ENCODE measurements at places on chromosomes 7 and 10.
A peak's percentile ranks its signal among the peaks of the same experiment; 100 is the strongest.

- H3K27ac ChIP-seq, result no peak overlapping the region
- no peaks in the 10 kb centered on the region for H3K36me3 ChIP-seq
- H3K27me3 ChIP-seq, result peaks cover 3% of the 10 kb centered on the region
- peaks cover 9% of the 10 kb centered on the region for H3K4me1 ChIP-seq
- no peak overlapping the region for H3K4me3 ChIP-seq
Observed at GRCh38 chr10:22853906-22854447, 73.9 kb upstream of the ARMC3 start.

GRCh38 chr10:110834629-110835301 is 37.0 kb upstream of the PDCD4 start:
- no peak overlapping the region for H3K27ac ChIP-seq
- H3K36me3 ChIP-seq, result no peaks in the 10 kb centered on the region
- no peaks in the 10 kb centered on the region for H3K27me3 ChIP-seq
- no peak overlapping the region for H3K4me3 ChIP-seq
- DNase-seq, result no peak

DNA sequence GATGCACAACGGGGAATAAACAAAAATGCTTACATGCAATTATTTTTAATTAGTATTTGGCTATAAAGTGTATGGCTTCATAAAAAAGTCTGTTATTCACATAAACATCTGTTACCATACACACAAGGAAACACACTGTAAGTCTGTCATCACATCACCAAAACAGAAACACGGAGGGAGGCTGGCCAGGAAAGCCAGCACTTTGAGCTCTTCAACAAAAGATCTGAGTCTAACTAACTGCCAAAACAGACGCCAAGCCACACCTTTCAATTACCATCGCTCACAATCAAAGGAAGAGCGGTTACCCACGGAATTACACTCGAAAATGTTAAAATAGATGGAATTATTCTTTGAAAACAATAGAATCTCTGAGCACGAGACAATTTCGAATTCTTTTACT is 49.2 kb upstream of the MGMT start:
- DNase-seq, result no peak
- H3K27me3 ChIP-seq, result peaks cover 5% of the 10 kb centered on the region
- H3K36me3 ChIP-seq, result no peaks in the 10 kb centered on the region
- no peaks in the 10 kb centered on the region for H3K4me1 ChIP-seq

DNA sequence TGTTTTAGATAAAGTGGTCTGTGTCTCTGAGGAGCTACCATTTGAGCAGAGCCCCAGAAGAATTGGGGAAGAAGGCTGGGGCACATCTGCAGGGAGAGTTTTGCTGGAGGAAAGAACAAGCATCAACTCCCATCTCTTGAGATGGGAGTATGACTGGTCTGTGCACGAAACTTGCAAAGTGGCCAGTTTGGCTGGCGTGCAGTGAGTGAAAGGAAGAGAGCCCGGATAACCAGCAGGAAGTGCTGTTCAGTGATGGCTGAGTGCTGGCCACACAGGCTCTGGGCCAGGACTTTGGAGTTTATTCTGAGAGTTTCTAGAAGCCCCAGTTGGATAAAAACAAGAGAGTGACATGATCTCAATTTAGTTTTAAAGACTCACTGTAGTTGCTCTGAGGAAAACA is 34.4 kb upstream of the SVIL start:
- H3K4me3 ChIP-seq, result no peak overlapping the region
- H3K36me3 ChIP-seq, result peaks cover 4% of the 10 kb centered on the region
- H3K27ac ChIP-seq, result no peak overlapping the region
- no peaks in the 10 kb centered on the region for H3K4me1 ChIP-seq
- no peaks in the 10 kb centered on the region for H3K27me3 ChIP-seq

DNA sequence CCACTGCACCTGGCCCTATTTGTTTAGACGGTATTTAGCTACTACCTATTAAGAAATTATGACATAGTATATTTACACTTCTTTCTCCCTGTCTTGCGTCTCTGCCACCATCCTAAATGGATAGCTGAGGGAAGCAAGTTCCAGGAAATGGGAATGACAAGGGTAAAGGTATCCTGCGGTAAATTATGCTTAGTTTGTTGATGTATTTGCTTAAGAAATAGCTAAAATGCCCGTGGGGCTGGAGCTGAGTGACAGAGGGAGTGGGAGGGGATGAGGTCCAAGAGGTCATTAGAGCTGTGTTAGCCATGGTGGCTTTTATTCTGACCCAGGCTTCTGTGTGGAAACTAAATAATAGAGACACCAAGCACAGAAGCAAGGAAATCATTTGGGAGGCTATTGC is 29.0 kb upstream of the UBE2D1 start:
- H3K27ac ChIP-seq, result no peak overlapping the region
- H3K27me3 ChIP-seq, result peaks cover 14% of the 10 kb centered on the region
- H3K4me1 ChIP-seq, result no peaks in the 10 kb centered on the region
- no peak overlapping the region for H3K4me3 ChIP-seq
- DNase-seq, result no peak

GRCh38 chr10:89553064-89553734 is 17.8 kb upstream of the SLC16A12 start:
- peaks cover 7% of the 10 kb centered on the region for H3K27me3 ChIP-seq
- no peak overlapping the region for H3K4me3 ChIP-seq
- DNase-seq, result no peak
- H3K36me3 ChIP-seq, result no peaks in the 10 kb centered on the region
- H3K4me1 ChIP-seq, result no peaks in the 10 kb centered on the region

GRCh38 chr7:91357379-91357778 is 93.1 kb downstream of the FZD1 start:
- no peak overlapping the region for H3K27ac ChIP-seq
- H3K4me3 ChIP-seq, result no peak overlapping the region
- no peak for DNase-seq
- peaks cover 4% of the 10 kb centered on the region for H3K27me3 ChIP-seq

DNA sequence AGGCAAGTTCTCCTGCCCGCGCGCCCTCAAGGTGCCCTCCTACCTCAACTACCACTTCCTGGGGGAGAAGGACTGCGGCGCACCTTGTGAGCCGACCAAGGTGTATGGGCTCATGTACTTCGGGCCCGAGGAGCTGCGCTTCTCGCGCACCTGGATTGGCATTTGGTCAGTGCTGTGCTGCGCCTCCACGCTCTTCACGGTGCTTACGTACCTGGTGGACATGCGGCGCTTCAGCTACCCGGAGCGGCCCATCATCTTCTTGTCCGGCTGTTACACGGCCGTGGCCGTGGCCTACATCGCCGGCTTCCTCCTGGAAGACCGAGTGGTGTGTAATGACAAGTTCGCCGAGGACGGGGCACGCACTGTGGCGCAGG is 1.4 kb downstream of the FZD1 start:
- peaks cover 18% of the 10 kb centered on the region for H3K4me1 ChIP-seq
- H3K36me3 ChIP-seq, result peaks cover 2% of the 10 kb centered on the region
- peak overlapping the region; percentile 97 for H3K4me3 ChIP-seq
- DNase-seq, result no peak

- no peaks in the 10 kb centered on the region for H3K36me3 ChIP-seq
- peak overlapping the region; percentile 83 for H3K4me3 ChIP-seq
- peaks cover 20% of the 10 kb centered on the region for H3K27me3 ChIP-seq
- peak; percentile 10 for DNase-seq
Observed at GRCh38 chr7:120989257-120990220, 1.0 kb downstream of the CPED1 start.

- H3K4me3 ChIP-seq, result no peak overlapping the region
- no peaks in the 10 kb centered on the region for H3K36me3 ChIP-seq
- H3K27me3 ChIP-seq, result no peaks in the 10 kb centered on the region
- no peaks in the 10 kb centered on the region for H3K4me1 ChIP-seq
- H3K27ac ChIP-seq, result no peak overlapping the region
- no peak for DNase-seq
Observed at GRCh38 chr10:76632767-76633051, 1004.9 kb downstream of the KCNMA1 start.

DNA sequence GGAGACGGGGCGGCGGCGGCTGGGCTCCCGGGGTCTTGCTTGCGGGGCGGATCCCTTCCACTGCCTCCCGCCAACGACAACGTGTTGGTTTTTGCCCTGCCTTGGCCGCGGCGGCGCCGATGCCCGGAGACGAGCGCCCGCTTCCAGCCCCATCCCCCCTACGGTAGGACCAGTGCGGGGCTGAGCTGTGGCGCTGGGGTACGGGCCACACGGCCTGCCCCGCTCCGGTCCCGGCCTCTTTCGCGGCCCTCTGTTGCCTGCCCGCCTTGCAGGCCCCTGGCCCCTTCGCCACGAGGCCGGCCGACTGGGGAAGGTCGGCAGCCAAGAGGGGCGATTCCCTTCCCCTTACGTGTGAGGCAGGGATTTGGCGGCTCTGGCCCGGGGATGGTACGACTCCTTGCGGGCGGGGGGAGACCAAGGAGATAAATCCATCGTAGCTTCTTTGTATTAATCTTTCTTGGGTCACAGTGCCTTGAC is 488 bp downstream of the EIF4H start:
- H3K36me3 ChIP-seq, result peaks cover 4% of the 10 kb centered on the region
- H3K27me3 ChIP-seq, result no peaks in the 10 kb centered on the region
- no peak for DNase-seq
- H3K4me3 ChIP-seq, result peak overlapping the region; percentile 91

GRCh38 chr7:97555857-97556421 is 175.9 kb upstream of the TAC1 start:
- no peaks in the 10 kb centered on the region for H3K27me3 ChIP-seq
- no peaks in the 10 kb centered on the region for H3K4me1 ChIP-seq
- no peak for DNase-seq
- H3K27ac ChIP-seq, result no peak overlapping the region

- H3K27me3 ChIP-seq, result no peaks in the 10 kb centered on the region
- no peak overlapping the region for H3K27ac ChIP-seq
- DNase-seq, result no peak
- H3K4me1 ChIP-seq, result peaks cover 33% of the 10 kb centered on the region
- no peaks in the 10 kb centered on the region for H3K36me3 ChIP-seq
Observed at GRCh38 chr10:69223028-69223342, 2.9 kb downstream of the HKDC1 start.

DNA sequence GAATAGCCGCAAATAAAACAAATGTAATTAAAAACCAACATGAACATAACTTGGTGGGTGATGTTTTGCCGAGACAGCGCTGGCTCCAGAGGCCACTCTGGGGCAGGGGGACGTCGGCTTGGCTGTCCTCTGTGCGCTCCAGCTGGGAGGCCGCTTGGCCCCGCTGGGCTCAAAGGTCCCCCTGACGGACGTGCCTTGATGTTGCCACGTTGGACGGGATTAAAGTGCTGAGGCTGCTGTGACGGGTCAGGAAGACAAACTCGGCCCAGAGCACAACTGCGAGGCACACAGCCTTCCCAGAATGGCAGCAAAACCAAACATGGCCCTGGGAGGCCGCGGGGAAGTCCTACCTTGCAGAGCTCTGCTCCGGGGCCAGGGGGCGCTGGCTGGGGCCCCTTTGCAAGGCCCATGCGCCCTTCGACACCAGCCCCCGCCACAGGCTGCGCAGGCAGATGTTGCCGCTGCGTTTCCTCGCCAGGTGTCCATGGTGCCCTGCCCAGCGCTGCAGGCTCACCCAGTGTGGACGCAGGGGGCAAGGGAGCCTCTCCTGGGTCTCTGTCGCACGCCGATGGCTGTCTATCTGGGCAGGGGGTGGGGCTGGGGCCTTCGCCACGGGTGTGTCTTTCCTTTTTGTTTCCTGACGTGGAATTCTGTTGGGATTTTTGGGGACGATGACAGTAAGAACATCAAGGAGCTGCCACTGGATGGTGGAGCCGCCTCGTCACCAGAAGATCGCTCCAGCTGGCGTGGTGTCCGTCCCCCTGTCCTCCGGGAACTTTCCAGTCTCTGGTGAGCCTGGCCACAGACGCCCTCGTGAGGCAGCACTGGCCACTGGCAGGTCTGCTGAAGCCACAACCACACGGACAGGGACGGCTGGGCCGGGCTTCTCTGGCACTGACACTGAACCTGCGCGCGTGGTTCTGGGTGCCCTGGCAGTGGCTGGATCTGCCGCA is 99.6 kb upstream of the DIP2C start:
- H3K4me3 ChIP-seq, result peak overlapping the region; percentile 61
- peaks cover 7% of the 10 kb centered on the region for H3K27me3 ChIP-seq
- no peak for DNase-seq
- no peaks in the 10 kb centered on the region for H3K4me1 ChIP-seq

DNA sequence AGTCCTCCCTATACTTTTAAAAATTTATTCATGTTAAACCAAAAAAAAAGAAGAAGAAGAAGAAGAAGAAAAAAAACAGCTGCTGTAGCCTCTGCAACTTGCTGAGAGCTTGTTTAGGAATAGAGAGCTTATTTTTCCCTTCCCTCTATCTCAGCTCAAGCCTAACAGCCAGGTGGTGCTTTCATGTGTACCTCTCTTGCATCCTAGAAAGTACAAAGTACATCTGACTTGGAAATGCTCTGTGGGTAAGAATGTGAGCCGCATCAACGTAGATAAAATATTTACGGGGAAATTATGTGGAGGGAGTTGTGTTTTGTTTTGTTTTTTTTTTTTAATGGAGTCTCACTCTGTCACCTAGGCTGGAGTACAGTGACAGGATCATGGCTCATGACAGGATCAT is 99.6 kb downstream of the PLXDC2 start:
- no peaks in the 10 kb centered on the region for H3K27me3 ChIP-seq
- no peaks in the 10 kb centered on the region for H3K36me3 ChIP-seq
- H3K4me1 ChIP-seq, result no peaks in the 10 kb centered on the region

DNA sequence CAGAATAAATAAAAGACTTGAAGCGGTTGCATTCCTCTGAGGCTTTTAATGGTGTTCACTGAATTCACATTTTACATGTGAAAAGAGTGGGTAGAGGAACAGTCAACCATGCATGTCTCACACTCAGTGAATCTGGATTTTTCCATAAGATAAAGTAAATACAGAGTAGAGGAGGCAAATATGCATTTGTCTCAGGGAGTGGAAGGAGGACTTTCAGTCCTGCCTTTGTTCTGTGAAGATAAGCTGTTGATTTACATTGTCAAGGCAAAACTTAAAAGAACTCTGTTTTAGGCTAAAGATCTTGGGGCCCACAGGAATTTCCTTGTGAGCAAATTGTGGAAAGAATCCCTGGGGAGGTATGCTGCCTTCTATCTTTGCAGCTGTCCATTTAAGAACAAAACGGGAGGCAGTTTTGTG is 825.3 kb upstream of the MBL2 start:
- H3K27me3 ChIP-seq, result no peaks in the 10 kb centered on the region
- no peaks in the 10 kb centered on the region for H3K36me3 ChIP-seq
- no peak overlapping the region for H3K4me3 ChIP-seq

DNA sequence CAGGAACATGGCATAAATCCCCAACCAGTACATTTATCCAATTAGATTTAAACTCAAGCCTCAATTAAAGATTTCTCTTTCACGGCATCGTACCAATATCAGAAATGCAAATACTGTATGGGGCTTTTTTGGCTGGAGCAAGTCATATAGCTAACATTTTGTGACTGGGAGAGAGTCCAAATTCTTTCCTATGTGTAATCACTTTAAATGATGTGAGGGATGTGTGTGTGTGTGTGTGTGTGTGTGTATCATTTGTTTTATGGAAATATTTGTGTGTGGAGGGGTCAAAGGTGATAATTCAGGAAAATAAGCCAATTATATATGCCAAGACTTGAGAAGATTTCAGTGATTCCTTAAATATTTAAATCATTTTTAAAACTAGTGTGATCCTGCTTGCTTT is 196.6 kb downstream of the TRIL start:
- H3K4me3 ChIP-seq, result no peak overlapping the region
- H3K27ac ChIP-seq, result no peak overlapping the region
- H3K4me1 ChIP-seq, result no peaks in the 10 kb centered on the region
- peaks cover 10% of the 10 kb centered on the region for H3K27me3 ChIP-seq
- peaks cover 2% of the 10 kb centered on the region for H3K36me3 ChIP-seq

All from memory B cell (primary cell).